Inflammatory macrophage treated with lipopolysaccharide for 4 hours (primary cell): ENCODE measurements at places on chromosomes 5 and 9.

DNA sequence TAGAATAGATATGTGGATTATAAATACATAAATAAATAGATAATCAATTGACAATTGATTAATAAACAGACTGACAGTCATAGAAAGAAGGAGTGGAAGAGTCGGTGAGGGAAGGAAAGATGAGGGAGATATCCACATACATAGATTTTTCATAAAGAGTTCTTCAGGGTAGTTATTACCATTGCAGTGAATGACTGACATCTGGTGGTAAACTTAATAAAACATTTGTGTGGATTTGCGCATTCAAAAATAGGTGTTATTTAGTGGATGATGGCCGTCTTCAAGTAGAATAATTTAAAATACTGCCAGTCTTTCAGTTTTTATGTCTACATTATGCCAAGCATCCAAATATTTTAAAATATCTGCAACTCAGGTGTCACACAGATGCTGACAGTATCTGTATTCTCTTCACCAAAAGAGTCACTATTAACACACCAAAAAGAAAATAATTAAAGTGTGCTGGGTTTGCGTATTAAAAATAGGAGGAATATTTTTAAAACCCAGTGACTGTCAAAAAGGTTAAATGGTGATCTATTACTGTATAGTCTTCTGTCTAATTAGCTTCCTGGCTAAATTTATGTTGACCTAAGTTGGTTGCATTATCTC lies 78.8 kb downstream of the GIN1 start:
- peak; percentile 28 for DNase-seq

DNA sequence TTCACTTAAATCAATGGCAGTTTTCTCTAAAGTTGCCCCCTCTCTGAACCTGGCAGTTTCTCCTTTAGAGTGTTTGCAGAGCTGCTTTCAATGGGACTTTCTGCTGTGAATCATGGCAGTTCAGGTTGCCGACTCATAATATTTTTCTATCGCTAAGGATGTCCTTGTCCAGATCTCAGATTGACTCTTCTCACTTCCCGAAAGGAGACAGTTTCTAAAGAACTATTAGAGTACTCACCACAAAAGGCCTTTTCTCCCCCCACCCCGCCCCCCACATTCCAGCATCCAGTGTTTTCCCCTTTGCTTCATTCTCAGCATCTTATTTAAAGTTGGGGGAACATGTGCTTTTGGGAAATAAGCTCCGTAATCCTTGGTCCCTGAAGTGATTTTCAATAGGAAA lies 443.5 kb upstream of the KLF4 start:
- DNase-seq: peak; percentile 54

GRCh38 chr9:72333709-72334108 lies 31.3 kb downstream of the ZFAND5 start:
- DNase-seq: no peak

DNA sequence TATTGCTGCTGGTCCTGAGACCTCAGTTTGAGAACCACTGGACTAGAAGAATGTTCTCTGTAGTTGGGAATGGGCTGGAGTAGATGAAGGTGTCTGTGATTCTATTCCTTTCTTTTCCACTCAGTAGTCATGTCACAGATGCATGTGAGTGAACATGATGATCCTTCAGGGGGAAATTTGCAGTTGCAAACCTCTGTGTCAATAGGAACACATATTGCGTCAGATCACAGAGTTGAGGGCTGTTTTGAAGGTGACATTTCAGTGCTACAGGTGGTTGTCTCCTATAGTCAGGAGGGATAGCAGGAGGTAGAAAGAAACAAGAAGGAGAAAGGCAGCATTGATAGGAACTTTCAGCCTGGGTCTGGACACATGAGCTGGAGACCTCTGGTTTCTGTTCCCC lies 239.3 kb downstream of the ARHGEF28 start:
- DNase-seq: peak; percentile 19

- DNase-seq: no peak
Measured at GRCh38 chr9:77927265-77927664, 104.3 kb downstream of the GNAQ start.

DNA sequence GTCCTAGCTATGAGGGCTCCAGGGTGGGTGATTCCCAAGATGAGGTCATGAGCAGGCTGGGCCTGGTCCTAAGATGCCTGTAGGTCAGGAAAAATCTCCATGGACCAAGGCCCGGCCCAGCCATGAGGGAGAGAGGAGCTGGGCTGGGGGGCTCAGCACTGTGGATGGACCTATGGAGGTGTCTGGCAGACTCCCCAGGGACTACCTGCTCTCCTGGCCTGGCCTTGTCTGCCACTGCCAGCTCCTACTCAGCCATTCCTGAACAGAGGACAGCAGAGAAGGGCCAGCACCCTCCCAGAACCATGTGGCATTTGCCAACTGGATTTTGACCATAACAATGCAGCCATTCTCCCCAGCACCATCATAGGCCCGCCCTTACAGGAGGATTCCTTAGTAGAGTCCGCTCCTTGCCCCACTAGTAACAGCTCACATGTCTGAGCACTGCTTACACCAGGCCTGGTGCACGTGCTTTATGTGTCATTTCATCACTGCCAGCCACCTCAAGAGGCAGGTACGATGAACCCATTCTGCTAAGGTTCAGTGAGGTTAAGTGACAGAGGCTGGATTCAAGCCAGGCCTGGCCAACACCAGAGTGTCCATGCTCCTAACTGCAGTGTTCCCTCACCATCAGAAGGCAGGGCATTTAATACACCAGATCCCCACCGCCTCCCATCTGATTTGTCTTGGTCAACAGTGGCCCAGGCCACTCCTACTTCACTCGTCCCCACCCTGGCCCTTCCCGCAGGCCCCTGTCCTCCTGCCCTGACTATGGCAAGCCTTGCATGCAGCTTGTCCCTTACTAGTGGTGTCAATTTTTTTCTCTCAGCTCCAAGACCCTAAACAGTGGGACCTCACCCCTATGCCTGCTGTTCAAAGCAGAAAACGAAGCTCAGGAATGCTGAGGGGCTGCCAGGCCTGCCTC lies 669 bp downstream of the IL13 start:
- DNase-seq: no peak

GRCh38 chr9:112529316-112529715 lies 42.7 kb downstream of the KIAA1958 start:
- no peak for DNase-seq

GRCh38 chr5:14330729-14331385 lies 187.7 kb downstream of the TRIO start:
- peak; percentile 26 for DNase-seq

DNA sequence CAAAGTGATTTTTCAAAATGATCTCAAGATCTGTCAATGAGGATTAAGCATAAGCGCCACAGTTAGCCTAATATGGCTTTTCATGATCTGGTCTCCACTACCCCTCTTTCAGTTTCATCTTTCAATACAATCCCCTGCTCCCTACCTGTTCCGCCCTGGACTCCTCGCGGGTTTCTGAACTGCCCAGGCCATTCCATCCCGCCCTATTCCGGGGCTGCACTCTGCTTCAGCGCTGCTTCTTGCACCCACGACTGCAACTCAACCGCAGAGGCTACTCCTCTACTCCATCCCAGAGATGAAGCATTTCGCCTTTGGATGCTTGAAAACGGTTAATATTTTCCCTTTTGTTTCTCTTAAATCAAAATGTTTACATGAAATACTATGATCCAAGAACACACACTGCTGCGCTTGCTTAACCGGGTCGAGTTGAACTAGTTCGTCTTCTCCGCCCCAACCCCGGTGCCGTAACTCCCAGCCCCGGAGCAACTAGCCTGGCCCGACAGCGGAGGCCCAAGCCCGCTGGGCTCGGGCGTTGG lies 716 bp upstream of the OTULIN start:
- DNase-seq: peak; percentile 35

- no peak for DNase-seq
Measured at GRCh38 chr9:134570711-134571325, 70.8 kb upstream of the COL5A1 start.

- no peak for DNase-seq
Measured at GRCh38 chr5:133247151-133247709, 195.4 kb downstream of the HSPA4 start.

- DNase-seq: no peak
Measured at GRCh38 chr5:122163121-122164069, 34.0 kb downstream of the ZNF474 start.

GRCh38 chr9:130003943-130004552 lies 38.9 kb downstream of the FNBP1 start:
- no peak for DNase-seq

DNA sequence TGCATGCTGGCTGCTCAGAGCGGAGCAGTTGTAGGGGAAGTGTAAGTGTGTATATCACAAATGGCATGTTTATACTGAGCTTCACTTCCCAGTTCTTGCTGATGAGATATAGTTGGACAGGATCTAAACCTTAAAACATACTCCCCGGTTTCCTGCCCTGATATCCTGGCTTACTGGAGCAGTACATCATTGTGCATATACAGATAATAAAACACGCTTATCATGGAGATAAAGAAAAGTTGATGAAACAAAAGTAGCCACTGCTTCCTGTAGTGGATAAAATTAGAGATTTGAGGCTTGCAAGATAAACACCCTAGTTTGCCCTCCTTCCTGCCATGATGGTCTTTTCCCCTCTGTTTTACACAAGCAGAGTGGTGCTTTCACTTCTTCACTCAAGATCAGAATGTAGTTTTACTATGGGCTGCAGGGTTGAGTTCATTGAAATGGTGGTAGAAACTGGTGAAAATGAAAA lies 15.0 kb downstream of the NPR3 start:
- no peak for DNase-seq

- no peak for DNase-seq
Measured at GRCh38 chr5:143116814-143117213, 286.7 kb downstream of the NR3C1 start.

DNA sequence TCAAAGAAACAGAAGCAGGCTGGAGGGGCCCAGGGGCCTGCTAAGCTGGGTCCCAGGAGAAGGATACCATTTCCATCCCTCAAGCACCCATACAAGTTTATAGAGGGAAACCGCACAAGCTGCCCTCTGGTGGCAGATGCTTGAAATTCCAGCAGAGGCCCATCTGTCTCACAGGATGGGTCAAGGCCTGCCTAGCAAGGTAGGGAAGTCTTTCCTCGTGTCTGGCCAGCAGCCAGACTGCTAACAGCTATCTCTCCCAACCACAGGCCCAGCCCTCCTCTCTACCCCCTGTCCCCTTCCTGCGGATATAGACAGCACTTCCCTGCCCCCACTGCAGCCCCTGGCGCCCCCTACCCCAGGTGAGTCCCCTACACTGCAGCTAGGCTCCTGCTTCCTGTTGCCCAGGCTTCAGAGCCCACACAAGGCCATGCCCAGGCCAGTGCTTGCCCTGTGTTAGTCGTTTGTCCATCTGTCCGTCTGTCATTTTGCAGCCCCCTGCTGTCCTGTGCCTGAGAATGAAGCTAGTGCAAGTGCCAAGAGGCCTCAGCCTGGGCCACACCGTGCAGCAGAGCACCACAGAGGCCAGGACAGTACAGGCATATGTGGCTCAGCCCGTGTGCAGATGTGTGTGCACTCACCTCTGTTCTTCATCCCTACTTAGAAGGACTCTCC lies 26.2 kb downstream of the TCF7 start:
- DNase-seq: peak; percentile 69

DNA sequence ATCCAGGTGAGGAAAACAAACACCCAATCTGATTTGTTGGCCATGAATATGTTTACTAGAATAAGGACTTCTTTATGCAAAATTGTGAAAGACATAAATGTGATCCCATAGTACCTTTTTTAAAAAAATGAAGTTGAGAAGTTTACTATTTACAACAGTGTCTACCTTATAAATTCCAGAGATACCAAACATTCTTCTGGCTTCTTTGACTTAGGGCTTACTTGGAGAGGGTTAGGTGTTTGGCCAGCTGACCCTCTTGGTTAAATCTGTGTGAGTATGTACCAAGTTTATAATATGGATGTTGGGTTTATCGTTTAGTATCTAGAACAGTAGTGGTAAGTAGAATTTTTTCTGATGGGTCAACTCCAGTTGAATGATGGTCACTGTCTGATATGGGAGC lies 212.3 kb downstream of the DOCK8 start:
- DNase-seq: no peak

- no peak for DNase-seq
Measured at GRCh38 chr5:158570502-158570901, 529.2 kb downstream of the EBF1 start.

GRCh38 chr9:86141843-86142242 lies 42.5 kb upstream of the GOLM1 start:
- DNase-seq: no peak

GRCh38 chr5:14598225-14598624 lies 16.6 kb downstream of the OTULINL start:
- peak; percentile 46 for DNase-seq

- DNase-seq: no peak
Measured at GRCh38 chr5:56360816-56361215, 127.7 kb upstream of the ANKRD55 start.

- no peak for DNase-seq
Measured at GRCh38 chr9:93588641-93589609, 12.5 kb downstream of the PHF2 start.

- DNase-seq: peak; percentile 55
Measured at GRCh38 chr5:62256161-62257019, 49.6 kb upstream of the KIF2A start.

DNA sequence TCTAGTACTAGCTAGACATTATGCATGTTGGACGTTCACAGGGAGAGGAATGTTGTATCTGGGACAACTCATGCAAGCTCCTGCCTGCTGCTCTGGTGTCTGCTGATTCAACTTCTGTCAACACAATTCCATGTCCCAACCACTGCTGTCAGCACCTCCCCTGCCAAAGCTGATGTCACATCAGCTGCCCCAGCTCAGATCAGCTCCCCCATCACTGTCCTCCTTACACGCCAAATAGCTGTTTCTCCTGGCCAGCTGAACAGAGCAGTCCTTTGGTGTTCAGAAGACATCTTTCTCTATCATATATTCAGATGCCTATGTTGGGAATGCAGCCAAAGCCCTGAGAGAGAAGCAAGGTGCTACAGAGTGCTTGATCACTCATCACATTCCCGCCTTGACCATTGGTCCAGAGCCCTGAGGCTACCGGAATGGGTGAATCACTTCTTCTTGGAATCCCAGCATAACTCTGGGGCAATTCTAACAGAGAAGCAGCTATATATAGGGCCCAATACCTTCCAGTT lies 223.3 kb downstream of the SEC61B start:
- DNase-seq: peak; percentile 84

DNA sequence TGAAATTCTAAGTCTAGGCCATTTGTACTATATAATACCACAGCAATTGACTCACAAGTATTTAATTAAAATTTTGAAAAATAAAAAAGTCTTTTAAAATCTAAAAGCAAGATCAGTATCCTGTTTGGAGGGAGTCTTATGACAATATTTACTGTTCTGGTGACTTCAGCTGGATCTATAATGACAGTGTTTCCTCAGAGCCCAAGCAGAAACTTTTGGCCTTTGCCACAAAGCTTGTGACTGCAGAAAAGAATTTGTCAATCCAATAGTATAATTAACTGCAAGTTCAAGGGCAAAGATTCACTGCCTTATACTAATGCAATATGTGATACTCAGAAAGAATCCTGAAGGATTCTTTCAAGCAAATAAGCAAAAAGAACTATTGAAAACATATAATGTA lies 49.6 kb upstream of the RAPGEF6 start:
- peak; percentile 12 for DNase-seq

- peak; percentile 81 for DNase-seq
Measured at GRCh38 chr9:111965566-111966019, 69.0 kb downstream of the UGCG start.

DNA sequence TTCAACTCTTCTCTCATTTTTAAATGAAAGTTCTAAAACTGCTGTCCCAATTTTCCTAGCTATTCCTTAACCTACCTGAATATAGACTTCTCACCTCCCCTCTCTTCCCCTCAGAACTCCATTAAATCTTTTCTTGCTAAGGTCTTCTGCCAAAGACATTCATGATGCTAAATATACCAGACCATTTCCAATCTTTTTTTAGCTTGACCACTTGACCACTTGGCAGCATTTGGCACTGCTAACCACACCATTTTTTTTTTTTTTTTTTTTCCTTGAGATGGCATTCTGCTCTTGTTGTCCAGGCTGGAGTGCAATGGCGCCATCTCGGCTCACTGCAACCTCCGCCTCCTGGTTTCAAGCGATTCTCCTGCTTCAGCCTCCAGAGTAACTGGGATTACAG lies 3.6 kb upstream of the ZNF131 start:
- DNase-seq: no peak
